Cerebellum (tissue), 4 donors: ENCODE measurements at places on chromosomes 1 and 21. TPM values are rescaled to one million over a fixed set of nuclear protein-coding genes. Genes with fewer than 3 reads are reported as not detected.

The RHCE gene
- 0.18 TPM for total RNA-seq

The CRP gene
- not detected for total RNA-seq

- peak; percentile 33 for DNase-seq
Measured at GRCh38 chr1:50704126-50704525, 255.9 kb downstream of the FAF1 start.

DNA sequence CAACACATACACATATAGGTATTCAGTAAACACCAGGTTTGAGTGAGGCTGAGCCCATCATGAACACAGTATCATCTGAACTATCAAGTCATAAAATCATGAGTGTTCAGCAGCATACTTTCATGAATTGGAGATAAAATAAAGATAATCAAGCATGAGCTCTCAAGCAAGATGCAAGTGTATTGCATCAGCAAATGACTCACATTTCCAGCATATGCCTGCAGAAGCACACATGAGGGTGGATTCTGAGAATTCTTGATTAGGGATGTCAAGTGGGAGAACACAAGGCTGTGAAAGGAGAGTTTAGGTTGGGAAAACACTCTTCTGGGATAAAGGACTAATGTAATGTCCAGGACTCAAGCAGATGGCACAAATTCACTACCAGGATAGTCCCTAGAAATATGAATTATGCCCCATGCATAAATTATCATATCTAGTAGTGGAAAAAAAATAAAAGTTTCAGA is 299.2 kb downstream of the SRGAP2C start:
- no peak for DNase-seq
